ENCODE measurements at places on chromosomes 4 and X. TPM values are rescaled to one million over a fixed set of nuclear protein-coding genes. Genes with fewer than 3 reads are reported as not detected.

AKAP14 gene
- not detected for total RNA-seq

APBB2 gene
- 0.48 TPM for total RNA-seq

KIAA1210 gene
- total RNA-seq = not detected

PCDH18 gene
- 0.08 TPM for total RNA-seq
